Panc1 (cell line): ENCODE measurements at places on chromosomes 1 and 21.

DNA sequence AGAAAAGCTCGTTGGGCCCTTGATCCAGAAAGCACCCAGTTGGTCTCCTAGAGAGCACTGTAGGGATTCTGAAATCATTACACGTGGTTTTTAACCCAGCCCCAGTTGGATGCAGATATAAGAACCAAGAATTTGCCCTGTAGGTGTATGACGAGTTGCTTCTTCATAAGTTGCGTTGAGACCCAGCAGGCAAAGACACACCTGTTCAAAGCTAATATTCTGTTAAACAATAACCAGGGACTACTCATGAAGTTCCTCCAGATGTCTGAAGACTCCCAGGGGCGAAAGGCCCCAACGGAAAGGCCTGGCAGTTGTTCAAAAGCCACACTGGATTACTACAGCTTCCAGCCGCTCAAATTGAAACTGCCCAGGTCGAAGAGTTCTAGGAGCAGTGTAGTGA is 88.6 kb upstream of the HNRNPU start:
- H3K27ac ChIP-seq, result no peak overlapping the region
- H3K36me3 ChIP-seq, result no peaks in the 10 kb centered on the region
- H3K4me3 ChIP-seq, result no peak overlapping the region
- no peaks in the 10 kb centered on the region for H3K27me3 ChIP-seq

DNA sequence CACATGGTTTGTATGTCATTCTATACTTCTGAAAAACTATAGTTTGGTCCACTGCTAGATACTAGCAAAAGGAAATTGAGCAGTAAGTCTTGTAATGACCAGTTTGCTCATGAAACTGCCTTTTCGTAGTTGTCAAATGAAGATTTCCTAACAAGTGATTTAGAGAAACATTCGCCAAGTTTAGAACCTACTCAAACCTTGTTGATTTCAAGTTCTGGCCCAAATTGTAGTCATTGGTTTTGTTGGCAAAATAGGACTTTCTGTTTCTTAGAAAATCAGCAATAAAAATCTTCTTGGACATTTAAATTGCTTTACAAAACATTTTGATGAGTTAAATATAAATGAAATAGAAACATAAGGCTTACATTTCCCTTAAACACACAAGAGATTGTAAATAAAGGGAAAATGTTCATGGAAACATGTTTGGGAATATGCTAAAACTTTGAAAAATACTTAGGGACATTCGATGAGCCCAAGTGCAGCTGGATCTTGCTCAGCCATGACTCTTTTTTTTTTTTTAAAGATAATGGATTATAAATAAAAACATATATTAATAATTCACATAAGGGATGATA is 178.5 kb upstream of the LYPLAL1 start:
- no peak overlapping the region for H3K27ac ChIP-seq
- no peak for DNase-seq
- no peaks in the 10 kb centered on the region for H3K36me3 ChIP-seq
- H3K4me1 ChIP-seq, result no peaks in the 10 kb centered on the region; the same call in 1 of the 2 replicates

- H3K27ac ChIP-seq, result no peak overlapping the region
- peaks cover 13% of the 10 kb centered on the region; the same call in 1 of the 2 replicates for H3K36me3 ChIP-seq
- H3K27me3 ChIP-seq, result no peaks in the 10 kb centered on the region
Measured at GRCh38 chr21:39263372-39263771, 50.1 kb downstream of the BRWD1 start.

DNA sequence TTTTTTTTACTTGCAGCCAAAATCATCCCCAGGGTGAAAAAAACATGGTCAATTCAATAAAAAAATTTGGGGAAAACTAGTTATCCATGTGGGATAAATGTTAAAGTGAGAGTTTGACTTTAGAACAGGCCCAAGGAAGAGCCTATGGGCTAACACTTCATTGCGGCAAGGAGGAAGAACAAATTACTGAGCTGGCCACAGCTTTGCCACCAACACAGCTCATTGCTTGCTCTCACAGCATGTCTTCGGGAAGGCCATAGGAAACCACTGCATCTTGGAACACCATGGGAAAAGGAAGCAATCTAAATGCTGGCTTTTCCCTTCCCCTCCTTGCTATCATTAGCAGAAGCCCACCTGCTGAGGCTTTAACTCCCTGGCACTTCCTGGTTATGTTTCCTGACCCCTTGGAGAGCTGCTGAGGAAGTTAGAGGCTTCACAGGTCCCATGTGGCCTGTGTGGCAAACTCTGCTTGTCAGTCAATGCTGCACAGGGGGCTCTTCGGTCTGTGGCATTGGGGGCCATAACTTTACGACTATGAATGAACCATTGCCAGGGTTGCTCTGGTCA is 86.0 kb downstream of the SLC25A24 start:
- H3K4me3 ChIP-seq, result no peak overlapping the region
- no peaks in the 10 kb centered on the region for H3K27me3 ChIP-seq
- no peak for DNase-seq

DNA sequence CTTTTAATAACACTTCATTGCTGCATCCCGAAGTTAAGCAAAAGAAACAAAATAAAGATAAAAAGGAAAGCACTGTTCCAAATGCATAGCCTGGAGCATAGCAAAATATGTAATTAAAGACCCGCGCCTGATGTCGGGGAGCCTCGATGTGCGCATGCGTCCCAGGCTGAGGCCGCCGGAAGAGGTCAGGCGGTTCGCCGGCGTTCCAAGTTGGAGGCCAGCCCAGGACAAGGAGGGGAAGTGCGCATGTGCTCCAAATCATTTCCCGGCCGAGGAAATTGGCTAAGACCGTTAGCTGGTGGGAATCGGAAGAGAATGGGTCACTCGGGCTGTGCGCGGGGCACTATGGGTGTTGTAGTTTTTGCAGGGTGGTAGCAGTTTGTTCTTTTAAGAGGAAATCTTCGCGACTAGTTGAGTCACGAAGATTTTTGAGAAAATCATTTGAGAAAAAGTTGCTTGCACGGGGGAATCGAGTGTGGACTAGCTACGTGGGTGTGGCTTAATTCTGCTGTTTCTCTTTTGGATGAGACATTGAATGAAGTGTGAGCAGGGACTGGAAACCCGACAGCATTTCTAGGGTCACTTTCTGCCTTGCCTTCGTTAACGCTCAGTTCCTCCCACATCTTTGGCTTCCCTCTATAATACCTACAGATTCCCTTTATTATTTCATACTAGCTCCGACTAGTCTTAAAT is 31.0 kb upstream of the CD1D start:
- DNase-seq, result peak; percentile 12
- peak overlapping the region; percentile 29 for H3K4me3 ChIP-seq
- H3K36me3 ChIP-seq, result no peaks in the 10 kb centered on the region
- 0 out of 2 replicates have a peak overlapping the region, but pooled peaks have one; percentile 57 for H3K27ac ChIP-seq

- no peaks in the 10 kb centered on the region; the same call in 1 of the 2 replicates for H3K27me3 ChIP-seq
- peak; percentile 48 for DNase-seq
- no peak overlapping the region for H3K27ac ChIP-seq
- no peaks in the 10 kb centered on the region for H3K4me1 ChIP-seq
Measured at GRCh38 chr1:181936768-181937581, 124.5 kb downstream of the ZNF648 start.
